ENCODE measurements at places on chromosomes 2 and 18. TPM values are rescaled to one million over a fixed set of nuclear protein-coding genes. Genes with fewer than 3 reads are reported as not detected.

DNA sequence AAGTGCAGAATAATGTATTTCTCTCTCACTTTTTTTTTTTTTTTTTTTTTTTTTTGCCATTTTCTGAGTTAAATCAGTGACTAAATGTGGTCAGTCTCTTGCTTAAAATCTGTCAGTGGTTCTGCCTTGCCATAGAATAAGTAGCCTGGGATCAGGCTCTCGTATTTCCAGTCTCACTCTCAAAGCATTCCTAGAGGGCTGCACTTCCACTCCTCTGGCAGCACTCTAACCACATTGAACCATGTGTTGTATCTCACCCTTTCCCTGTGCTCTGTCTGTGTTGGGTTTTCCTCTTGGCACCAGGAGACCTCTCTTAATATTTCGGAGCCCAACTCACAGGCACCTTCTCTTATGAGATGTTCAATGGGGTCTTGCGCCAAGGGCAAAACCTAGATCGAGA is 304.4 kb downstream of the CTNNA2 start:
- no peaks in the 10 kb centered on the region for H3K4me1 ChIP-seq
- H3K27ac ChIP-seq, result no peak overlapping the region
- no peak overlapping the region for H3K4me3 ChIP-seq
- no peaks in the 10 kb centered on the region for H3K36me3 ChIP-seq
- H3K27me3 ChIP-seq, result no peaks in the 10 kb centered on the region

Gene ASB18
- not detected for total RNA-seq

Gene MAP4K4
- 98.1 TPM for total RNA-seq

Gene PIEZO2
- not detected for total RNA-seq

All from T-helper 17 cell (primary cell).